ENCODE measurements at places on chromosomes 2 and 18. TPM values are rescaled to one million over a fixed set of nuclear protein-coding genes. Genes with fewer than 3 reads are reported as not detected.

Gene IL37
- total RNA-seq, result not detected

Gene FTCDNL1
- total RNA-seq, result 0.76 TPM

Gene UGT1A5
- total RNA-seq, result not detected

Gene GATA6
- 1.9 TPM for total RNA-seq

Gene TPRKB
- 16.2 TPM for total RNA-seq

Gene OLA1
- total RNA-seq, result 77.9 TPM

Gene CABYR
- 3.9 TPM for total RNA-seq

Gene MBOAT2
- total RNA-seq, result 101 TPM

Gene SPATA3
- not detected for total RNA-seq

Gene MOGAT1
- not detected for total RNA-seq

Gene PLCD4
- 16.7 TPM for total RNA-seq

DNA sequence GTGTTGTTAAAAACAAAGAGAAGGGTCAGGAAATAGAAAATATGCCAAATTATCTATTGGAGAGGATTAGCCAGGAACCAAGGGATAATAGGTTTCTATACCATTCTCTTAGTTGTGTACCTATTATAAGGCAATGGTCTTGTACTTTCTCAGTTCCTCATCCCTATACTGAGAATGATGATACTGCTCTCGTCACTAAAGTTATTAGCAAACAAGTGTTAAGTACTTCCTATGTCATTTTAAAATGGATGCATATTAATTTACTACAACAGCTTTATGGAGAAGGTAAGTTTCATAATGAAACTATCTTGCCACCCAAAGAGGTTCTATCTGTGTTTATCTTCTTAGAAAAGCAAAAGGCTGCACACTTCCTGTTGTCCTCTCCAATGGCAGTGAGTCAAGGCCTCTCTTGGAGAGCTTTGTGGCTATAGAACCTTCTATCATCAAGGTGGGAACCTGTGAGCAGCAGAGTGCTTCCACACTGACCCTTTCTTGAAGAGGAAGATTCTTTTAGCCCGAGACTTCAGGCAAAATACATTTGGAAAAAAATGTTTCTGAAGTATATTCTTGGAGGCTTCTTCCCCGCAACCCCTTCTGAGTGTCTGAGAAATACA, 460.7 kb upstream of the FANCL start:
- DNase-seq, result no peak

- no peak for DNase-seq
Observed at GRCh38 chr18:24063121-24063731, 48.7 kb downstream of the TTC39C start.

GRCh38 chr18:23415515-23415914, 37.6 kb upstream of the RIOK3 start:
- no peak for DNase-seq

DNA sequence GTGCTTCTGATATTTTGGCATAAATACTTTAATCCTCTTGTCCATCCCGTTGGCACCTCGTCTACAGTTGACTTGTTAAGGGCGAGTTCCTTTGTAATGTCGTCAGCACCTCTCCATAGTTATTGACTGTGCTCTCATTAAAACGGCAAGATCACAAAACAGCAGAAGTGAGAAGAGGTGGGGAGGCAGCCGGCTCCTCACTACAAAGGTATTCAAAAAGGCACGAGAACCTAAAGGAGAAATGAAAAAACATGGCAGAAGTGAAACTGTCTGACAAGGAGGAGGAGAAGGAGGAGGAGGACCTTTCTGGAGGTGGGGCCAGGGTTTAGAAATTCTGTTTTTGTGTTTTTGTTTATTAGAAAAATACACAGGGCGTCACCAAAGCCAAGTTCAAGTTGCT, 235.6 kb downstream of the BCL11A start:
- DNase-seq, result peak; percentile 38

GRCh38 chr2:217035967-217036366, 176.1 kb upstream of the TNP1 start:
- peak; percentile 88 for DNase-seq

- no peak for DNase-seq
Observed at GRCh38 chr2:43897492-43897891, 58.7 kb downstream of the ABCG8 start.

GRCh38 chr2:232687382-232688160, 9.6 kb upstream of the GIGYF2 start:
- DNase-seq, result no peak

DNA sequence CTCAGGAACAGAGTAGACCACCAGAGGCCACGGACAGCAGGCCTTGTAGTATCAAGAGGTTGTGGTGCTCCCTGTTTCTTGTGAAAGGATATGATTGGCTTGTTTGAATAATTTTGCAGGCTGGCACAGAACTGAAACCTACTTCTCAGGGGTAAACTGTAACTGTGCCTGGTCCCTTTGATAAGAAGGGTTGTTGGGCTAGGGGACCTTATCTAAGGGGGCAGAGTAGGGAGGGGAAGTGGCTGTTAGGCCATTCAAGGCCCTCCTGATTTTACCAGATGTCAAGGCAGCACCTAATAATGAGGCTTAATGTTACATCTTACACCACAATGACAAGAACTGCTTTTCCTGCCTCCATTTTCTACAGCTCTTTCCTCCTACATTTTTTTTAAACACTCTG, 45.6 kb downstream of the GPR39 start:
- no peak for DNase-seq

DNA sequence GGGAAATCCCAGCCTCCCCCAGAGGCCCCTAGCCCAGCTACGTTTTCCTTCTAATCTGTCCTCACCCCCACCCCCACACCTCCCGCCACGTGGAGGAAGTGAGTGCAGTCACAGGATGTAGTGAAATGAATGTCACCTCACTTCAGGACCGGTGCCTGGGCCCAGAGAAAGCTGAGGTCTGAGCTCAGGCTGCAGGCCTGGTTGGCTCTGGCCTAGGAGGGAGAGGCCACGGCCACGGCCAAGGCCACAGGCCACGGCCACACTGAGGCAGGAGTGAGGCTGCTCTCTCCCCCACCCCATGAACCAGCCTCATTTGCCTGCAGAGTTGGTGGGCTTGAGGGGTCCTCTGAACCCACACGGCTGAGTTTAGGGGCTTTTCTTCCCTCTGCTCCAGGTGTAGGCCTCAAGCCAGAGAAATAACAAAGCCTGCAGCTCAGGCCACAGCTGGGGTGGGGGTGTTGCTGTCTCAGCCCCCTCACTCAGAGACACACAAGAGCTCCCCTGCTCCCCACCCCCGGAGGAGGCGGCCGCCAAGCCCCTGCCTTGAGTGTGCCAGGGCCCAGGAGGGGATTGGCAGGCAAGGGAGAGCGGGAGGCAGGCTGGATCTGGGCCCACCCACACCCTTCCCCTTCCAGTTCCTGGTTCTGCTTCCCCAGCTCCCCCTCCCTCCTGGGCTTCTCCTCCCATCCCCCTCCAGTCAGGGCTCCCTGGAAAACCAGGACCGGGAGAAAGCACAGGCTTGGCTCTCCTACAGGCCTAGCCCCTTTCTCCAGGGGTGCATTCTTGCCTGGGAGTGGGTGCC, 27.0 kb downstream of the DNMT3A start:
- no peak for DNase-seq

DNA sequence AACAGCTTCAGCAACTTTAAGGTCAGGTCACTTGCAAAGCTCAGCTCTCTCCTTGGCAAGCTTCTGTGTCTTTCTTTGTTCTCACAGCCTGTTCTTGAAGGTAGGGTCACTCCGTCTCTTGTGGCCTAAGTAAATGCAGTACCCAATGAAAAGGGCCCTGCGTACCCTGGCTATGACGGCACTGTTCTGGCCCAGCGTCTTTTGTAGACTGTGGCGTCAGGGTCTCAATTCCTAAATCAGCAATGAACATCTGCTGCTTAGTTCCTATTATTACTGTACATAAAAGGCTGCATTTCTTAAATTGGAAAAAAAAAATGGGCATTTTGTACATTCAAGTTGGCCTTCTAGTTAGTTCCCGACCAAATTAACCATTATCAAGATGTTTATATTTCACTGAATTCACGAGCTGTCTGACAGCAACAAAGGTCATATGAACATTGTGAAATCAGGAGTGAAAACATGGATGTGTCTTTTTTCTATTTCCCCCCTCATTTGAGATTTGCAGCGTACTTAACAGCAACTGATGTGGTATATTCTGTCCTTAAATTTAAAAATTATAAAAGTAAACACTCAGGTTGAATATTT, 17.0 kb upstream of the MTCL1 start:
- DNase-seq, result no peak

DNA sequence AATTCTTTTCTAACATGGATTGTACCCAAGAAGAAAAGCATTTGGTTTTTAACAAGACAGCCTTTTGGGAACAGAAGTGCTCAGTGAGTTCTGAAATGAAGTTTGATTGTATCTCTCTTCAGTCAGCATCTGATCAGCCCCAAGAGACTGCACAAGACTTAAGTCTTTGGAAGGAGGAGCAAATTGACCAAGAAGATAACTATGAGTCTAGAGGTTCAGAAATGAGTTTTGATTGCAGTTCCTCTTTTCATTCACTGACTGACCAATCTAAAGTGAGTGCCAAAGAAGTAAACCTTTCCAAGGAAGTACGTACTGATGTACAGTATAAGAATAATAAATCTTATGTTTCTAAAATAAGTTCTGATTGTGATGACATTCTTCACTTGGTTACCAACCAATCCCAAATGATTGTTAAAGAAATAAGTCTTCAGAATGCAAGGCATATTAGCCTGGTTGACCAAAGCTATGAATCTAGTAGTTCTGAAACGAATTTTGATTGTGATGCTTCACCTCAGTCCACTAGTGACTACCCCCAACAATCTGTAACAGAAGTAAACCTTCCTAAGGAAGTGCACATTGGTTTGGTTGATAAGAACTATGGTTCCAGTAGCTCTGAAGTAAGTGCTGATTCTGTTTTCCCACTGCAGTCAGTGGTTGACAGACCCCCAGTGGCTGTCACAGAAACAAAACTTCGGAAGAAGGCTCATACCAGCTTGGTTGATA, 31.2 kb downstream of the ZDBF2 start:
- no peak for DNase-seq

- DNase-seq, result no peak
Observed at GRCh38 chr18:25595274-25596060, 243.5 kb upstream of the ZNF521 start.

- DNase-seq, result no peak
Observed at GRCh38 chr2:61229936-61230335, 67.9 kb downstream of the C2orf74 start.

DNA sequence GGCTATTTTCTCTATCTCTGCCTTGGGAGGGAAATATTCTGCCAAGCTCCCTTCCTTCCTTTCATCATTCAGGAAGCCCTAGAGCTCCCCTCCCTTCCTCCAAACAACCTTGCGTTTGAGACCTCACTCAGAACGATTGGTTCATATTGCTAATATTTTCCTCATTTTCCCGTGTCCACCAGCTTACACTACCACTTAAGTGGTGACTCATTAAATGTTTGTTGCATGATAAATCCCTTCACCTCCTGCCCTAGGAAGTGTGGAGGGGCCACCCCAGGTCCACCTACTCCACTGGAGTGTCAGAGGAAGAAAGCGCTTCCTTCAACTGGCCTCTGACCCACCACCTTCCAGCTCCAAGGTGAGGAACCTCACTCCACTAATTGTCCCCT, 2.3 kb upstream of the LPIN2 start:
- DNase-seq, result no peak

DNA sequence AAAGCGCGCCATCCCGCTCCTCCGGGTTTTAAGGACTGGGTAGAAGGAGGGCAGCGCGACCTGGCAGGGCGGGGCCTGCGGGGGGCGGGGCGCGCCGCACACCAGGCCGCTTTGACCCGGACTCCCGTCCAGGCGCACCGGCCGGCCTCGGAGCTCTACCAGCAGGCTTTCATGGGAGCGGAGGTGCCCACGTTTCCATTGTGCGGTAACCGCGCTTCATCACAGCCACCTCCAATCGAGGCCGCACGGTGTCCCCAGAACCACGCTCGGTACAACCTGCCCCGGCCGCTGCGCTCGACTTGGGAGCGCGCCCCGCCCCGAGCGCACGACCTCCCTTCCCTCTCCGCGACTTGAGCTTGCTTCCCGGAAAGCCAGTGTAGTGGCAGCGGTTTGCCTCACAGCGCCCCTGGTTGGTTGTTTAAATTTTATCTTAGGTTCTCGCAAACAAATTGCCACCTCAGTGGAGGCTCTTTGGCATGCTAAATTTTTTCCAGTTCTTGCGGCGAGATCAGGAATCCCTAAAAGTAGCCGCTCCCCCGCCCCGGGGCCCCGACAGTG, 280 bp upstream of the CYP1B1 start:
- DNase-seq, result no peak

- DNase-seq, result no peak
Observed at GRCh38 chr18:68215931-68216330, 499.0 kb downstream of the TMX3 start.
